ENCODE measurements at places on chromosomes 2 and 18.

GRCh38 chr2:103435010-103435409 is 673.2 kb downstream of the TMEM182 start:
- no peak for DNase-seq

GRCh38 chr2:206982360-206982955 is 43.1 kb downstream of the CPO start:
- DNase-seq = no peak

- no peak for DNase-seq
Observed at GRCh38 chr2:45699032-45699658, 47.7 kb downstream of the PRKCE start.

- DNase-seq = no peak
Observed at GRCh38 chr18:24369426-24369825, 28.2 kb downstream of the OSBPL1A start.

DNA sequence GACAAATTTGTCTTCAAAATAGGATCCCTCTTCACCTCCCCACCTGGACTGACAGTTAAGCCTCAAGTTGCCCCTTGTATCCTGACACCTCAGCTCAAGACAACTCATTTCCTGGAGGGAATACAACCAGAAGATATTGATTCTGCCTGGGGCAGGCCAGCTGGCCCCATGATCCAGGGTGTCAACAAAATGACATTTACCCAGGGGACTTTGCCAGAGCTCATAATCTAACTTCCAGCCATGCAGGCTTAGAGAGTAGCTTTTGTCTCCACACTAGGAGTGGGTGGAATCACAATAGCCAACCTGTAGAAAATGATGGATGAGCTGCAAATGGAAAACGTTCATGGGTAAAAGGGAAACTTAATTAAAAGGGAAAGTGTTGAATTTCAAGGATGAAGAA is 220.1 kb upstream of the DPP10 start:
- no peak for DNase-seq
